Skin of body (tissue), 3 donors: ENCODE measurements at places on chromosomes 7 and 10.

- peak; percentile 20 for DNase-seq
These were observed 724.0 kb downstream of the GRID1 start for GRCh38 chr10:85642421-85643170.

GRCh38 chr7:27141923-27142579 lies 1.4 kb downstream of the HOXA5 start:
- no peak for DNase-seq

GRCh38 chr10:77960829-77961329 lies 34.3 kb upstream of the DLG5 start:
- DNase-seq, result no peak

- no peak for DNase-seq
These were observed 10.7 kb downstream of the CYP2E1 start for GRCh38 chr10:133537546-133538545.
